SJCRH30 (cell line): ENCODE measurements at places on chromosomes 3 and 15.
A peak's percentile ranks its signal among the peaks of the same experiment; 100 is the strongest.

GRCh38 chr3:19947549-19948225 lies 790 bp downstream of the RAB5A start:
- peak; percentile 18 for DNase-seq

GRCh38 chr15:89363133-89363532 lies 28.5 kb upstream of the POLG start:
- DNase-seq, result no peak

GRCh38 chr3:42114130-42114725 lies 23.1 kb downstream of the TRAK1 start:
- no peak for DNase-seq

DNA sequence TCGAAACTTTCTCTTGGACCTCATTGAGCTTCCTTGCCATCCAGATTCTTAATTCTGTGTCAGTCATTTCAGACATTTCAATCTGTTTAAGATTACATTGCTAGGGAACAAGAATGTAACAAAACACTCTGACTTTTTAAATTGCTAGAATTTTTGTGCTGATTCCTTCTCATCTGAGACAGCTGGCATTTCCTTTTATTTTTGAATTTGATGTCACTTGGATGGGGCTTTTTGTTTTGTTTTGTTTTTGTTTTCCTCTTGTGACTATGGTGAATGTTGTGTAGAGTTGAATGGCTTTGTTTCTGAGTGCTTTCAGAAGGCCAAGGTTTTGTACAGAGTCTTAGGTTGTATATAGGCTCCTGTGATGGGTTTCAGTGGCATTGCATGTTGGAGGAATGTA lies 1129.3 kb downstream of the NAALADL2 start:
- no peak for DNase-seq

- no peak for DNase-seq
Measured at GRCh38 chr3:184927796-184928315, 115.9 kb downstream of the VPS8 start.
